ENCODE measurements at places on chromosomes 11 and 22. TPM values are rescaled to one million over a fixed set of nuclear protein-coding genes. Genes with fewer than 3 reads are reported as not detected.
A peak's percentile ranks its signal among the peaks of the same experiment; 100 is the strongest.

GRCh38 chr11:8097062-8097461 is 16.1 kb downstream of the TUB start:
- DNase-seq: peak; percentile 40

DNA sequence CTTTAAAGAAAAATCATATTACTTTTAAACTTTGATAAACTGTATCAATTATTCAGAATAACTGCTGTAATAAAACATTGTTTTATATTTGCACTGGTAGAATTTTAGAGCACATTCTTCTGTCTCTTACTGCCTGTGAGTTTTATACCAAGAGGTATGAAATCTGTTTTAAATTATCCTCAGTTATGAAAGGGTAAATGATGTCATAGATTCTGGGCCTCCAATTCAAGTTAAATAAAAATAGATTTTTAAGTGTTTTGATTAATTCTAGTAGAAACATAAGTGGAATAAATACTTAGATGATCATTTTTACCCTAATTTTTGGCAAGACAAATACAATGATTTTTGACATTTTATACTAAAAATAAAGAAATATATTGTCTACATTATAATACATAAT is 93.0 kb downstream of the GUCY1A2 start:
- DNase-seq: no peak

DNA sequence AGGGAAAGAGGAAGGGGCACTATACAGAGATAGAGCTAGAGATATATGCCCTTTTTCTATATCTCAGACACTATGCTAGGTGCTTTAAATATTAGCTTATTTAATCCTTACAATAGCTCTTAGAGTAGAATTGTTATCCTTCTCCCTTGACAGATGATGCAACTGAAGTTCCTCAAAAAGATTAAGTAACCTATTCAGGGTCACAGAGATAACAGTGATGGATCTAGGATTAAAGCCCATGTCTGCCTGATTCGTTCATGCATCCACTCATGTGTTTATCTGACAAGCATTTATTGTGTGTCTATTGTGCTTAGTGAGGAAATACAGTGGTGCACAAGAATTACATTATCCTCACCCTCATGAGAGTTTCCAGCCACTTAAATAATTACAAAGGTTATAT is 8.7 kb downstream of the CCDC83 start:
- DNase-seq: no peak

DNA sequence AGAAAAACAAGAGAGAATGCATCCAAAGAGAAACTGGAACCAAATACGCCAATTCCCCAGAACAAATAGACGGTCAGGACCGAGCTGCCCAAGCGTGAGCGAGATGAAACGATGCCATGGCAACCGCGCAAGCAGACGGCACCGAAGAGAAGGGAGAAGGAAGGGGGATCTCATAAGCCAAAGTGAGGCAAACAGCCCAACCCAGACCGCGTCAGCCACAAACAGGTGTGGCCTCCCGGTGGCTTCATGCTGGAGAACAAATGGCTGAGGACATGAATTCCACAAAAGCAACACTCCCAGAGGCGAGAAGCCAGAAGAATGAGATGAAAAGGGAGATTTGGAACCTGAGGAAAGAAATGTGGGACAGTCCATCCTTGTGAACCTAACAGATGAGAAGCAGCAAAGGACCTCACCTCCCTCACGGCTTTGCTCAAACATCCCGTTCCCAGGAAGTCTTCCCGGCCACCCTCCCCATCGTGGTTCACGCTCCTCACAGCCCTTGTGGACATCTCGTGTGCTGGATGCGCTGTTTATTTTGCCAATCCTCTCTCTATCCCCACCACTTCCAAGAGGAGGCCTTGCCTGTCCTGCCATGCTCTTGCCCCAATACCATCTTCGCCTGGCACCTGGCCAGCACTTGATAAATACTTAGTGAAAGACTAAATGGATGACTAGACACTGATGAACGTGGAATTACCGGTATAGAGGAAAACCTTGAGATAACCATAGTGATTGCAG is 89.1 kb upstream of the RTL6 start:
- peak; percentile 51 for DNase-seq

GRCh38 chr11:45089676-45090499 is 56.6 kb upstream of the PRDM11 start:
- no peak for DNase-seq

DNA sequence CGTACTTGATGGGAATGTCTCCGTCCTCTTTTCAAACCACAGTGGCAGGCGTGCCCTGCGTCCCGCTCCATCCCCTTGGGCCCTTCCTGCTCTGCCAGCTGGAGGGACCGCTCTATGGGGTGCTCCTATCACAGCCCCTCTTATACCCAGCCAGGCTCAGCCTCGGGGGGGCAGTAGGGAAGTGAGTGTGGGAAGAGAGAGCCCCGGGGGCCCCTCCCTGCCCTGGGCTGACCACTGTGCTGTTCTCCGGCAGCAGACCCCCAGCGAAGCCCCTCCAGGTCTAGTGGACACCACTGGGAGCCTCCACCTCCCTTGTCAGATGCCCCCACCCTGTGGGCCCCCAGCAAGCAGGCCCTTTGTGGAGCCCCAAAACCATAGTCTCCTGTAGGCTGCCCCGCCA is 572.5 kb downstream of the BRD1 start:
- no peak for DNase-seq

- DNase-seq: no peak
These were observed 671 bp upstream of the PICALM start for GRCh38 chr11:86069408-86070101.

DNA sequence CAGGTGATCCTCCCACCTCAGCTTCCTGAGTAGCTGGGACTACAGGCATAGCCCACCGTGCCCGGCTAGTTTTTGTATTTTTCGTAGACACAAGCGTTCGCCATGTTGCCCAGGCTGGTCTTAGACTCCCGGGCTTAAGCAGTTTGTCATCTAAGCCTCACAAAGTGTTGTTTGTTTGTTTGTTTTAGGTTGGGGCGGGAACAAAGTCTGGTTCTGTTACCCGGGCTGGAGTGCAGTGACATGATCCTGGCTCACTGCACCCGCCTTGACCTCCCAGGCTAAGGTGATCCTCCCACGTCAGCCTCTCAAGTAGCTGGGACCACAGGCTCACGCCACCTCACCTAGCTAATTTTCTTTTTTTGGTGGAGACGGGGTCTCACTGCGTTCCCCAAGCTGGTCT is 12.6 kb downstream of the IRF7 start:
- no peak for DNase-seq

Gene XKR3
- 0.19 TPM for polyA plus RNA-seq

Gene TEX54
- not detected for polyA plus RNA-seq

Gene SCN3B
- polyA plus RNA-seq: 0.23 TPM
